ENCODE measurements at places on chromosomes 5 and 9.

DNA sequence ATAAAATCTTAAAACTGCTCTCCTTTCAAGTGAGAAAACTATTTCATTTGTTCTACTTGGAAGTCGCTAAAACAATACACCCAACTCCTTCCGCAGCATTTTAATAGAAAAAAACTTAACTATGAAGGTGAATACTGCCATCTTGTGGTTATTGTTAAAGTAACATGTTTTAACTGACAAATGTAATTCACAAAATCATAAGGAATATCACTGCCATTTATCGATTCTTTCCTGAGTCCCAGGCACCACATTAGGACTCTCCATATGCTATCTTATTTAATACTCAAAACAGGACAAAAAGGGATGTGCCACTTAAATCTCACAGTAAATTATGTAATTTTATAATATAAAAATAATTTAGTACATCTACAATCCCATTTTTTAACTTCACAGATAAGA is 130.5 kb upstream of the ITGA1 start:
- peak; percentile 44 for DNase-seq

DNA sequence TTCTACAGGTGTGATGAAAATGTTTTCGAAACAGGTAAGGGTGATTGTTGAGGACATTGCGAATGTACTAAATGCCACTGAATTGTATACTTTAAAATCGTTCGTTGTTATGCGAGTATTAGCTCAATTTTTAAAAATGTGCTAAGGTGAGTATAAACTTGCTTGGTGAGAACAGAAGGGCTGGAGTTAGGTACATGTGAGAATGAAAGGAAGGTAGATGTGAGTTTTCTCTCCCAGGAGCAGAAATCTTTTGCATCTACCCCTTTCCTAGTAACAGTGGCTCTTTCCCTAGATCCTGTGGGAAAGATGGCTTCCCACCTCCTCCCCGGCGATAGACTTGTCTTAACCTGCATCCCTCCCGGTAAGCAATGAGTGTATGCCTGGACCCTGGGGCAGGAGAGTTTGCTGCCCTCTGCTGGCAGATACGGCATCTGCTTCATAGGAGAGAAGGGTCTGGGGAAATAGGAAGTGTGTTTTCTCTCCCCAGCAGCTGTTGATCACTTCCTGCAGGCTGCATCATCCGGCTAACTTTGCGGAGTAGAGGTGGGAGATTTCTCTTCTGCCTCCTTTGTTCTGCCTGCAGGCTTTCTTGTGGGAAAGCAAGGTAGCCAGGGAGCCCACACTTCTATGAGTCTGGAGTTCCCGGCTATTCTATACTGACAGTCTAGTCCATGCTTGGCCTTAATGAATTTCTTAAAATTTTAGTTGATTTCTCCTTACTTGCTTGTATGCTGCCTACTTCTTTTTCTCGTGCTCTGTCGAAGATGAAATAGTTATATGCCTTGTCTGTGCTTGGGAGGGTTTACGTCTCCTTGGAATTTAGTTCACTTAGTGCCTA is 373.3 kb upstream of the SEMA6A start:
- peak; percentile 29 for DNase-seq

DNA sequence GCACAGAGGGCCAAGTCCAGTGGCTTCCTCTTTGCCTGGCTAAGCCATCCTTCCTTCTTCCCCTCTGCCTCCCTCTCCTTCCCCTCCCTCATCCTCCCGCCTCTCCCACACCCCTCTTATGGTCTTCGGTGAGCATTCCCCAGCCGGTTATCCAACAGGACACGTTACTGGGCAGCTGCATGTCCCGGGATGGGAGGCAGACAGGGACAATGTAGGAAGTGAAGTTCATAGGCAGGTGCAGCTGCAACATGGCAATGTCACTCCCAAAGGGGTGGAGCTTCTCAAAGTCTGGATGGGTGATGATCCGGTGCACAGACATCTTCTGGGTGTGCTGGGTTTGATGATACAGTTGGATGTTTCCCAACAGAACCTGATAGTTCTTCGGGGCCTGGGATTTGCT is 71.4 kb upstream of the SPTLC1 start:
- DNase-seq: no peak

- peak; percentile 80 for DNase-seq
Observed at GRCh38 chr9:136119061-136119882, 597 bp upstream of the TMEM250 start.

- peak; percentile 84 for DNase-seq
Observed at GRCh38 chr9:85212887-85213286, 528.9 kb downstream of the AGTPBP1 start.

- no peak for DNase-seq
Observed at GRCh38 chr9:106557996-106558667, 304.8 kb upstream of the ZNF462 start.

- DNase-seq: no peak
Observed at GRCh38 chr9:92297611-92298010, 4.1 kb upstream of the IARS1 start.

- DNase-seq: no peak
Observed at GRCh38 chr9:75112789-75113188, 24.5 kb downstream of the OSTF1 start.

DNA sequence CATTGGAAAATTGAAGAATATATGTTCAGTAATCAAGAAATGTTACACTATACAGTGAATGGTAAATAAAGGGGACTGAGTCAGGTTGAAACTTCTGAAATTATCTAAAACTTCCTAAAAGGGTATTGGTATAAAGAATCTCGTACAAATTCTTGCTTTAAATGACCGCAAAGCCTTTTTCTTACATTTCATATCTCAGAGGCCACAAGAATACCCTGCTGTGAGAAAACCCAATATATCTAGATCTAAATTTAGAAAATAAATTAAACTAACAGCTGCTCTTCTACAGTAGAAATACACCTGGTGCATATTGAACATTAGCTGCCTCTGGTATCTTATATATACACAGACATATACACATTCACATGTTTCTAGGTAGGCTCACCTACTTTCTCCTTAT is 221.7 kb downstream of the PCSK5 start:
- DNase-seq: no peak

Measured in EL (cell line).